Activated T-cell treated with anti-CD3 and anti-CD28 coated beads, Interleukin-2, amount 50 U/mL, for 72 hours (primary cell): ENCODE measurements at places on chromosomes 6 and 20.

DNA sequence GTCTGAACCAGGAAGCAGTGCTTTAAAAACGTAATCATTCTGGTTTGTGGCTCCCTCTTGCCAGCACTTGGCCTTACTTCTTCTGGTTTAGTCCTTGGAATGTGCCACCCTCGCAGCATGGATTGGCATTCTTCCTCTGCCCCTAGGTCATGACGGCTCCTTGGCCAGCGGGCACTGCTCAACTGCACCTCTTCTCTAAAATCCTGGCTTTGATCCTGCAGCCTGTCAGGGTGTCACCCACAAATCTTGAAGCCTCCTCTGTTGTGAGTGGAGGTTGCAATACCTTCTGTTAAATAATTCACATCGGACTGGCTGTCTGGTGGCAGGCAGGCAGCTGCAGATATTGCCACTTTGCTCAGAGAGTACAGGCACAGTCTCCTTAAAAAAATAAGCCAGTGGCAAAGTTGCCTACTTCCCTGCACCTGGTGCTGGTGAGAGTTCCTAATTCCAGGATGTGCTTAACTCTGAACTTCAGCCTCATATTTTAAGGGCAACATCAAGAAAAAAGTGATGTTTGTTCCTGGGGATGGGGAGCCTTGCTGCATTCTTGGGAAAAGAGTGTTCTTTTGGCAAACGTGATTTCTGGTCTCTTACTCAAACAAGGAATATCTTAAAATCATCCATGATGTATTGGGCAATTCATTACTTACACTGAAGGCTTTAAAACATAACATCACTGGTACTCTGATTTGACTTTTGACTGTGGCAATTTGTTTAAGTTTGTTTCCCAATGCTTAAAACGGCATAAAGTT is 179.8 kb downstream of the FOXA2 start:
- DNase-seq, result no peak

DNA sequence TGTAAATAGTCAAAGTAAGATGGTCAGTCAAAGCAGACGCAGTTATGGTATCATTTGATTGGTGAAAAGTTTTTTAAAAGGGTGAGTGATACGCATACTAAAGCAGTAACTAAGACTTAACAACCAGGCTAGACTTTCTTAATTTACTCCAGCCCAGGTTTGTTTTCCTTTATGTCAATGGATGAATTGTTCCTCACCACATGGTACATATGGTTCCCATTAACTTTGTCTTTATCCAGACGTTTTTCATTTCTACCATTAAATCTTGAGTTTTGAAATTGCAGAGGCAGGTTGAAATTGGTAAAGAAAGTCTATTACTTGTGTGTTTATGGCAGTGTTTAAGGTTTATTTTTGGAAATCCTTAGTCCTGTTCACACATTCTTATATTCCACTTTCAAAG is 98.5 kb upstream of the SCGN start:
- DNase-seq, result no peak

- no peak for DNase-seq
Measured at GRCh38 chr20:58611236-58612030, 39.6 kb upstream of the STX16 start.

DNA sequence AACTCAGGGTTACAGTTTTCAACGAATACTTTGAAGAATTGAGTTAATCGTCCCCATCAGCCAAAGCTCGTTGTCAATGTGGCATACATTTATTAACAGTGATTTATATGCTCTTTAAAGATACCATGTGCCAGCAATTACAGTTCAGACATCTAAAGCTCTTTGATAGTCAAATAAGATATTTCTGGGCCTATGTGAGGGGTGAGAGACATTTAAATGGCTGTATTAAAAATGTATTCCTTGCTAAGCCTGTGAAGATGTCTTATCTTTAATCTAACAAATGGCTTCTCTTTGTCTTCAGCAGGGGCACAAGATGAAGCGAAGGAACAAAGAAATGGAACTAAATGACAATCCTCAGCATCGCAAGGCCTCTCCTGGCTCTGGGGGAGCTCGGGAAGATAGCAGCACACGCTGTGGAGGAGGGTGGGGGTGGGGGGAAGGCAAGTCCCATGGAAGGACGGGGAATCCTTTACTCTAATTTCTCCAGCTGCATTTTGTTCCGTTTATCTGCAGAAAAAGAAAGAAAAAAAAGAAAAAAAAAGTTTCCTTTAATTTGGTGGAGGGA is 523.6 kb downstream of the KIF16B start:
- DNase-seq, result no peak

- DNase-seq, result no peak
Measured at GRCh38 chr6:106173124-106173879, 87.2 kb downstream of the PRDM1 start.

GRCh38 chr6:14172562-14172961 is 55.0 kb downstream of the CD83 start:
- no peak for DNase-seq

DNA sequence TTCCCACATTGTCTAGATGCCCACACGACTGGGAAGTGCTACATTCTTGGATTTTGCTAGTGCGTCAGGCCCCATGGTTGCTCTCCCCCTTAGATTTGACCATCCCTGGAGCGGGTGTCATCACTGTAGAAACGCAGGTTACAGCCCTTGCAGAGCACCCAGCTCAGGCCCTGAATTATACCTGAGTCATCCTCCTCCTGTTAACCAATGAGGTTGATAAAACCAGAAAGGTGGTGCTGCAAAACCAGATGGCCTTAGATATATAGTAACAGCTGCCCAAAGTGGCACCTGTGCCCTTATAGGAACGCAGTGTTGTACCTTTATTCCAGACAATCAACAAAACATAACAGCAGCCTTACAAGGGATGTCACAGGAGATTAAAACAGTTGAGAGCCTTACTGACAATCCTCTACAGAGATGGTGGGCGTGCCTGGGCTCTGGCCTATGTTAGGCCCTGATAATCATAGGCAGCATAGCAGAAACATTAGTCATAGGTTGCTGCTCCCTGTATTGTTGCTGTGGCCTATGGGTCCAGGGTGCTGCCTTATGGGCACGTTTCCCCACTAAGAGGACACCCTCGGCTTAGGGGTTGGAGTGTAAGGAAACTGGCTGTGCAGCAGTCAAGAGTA is 33.6 kb upstream of the HSF2 start:
- no peak for DNase-seq

DNA sequence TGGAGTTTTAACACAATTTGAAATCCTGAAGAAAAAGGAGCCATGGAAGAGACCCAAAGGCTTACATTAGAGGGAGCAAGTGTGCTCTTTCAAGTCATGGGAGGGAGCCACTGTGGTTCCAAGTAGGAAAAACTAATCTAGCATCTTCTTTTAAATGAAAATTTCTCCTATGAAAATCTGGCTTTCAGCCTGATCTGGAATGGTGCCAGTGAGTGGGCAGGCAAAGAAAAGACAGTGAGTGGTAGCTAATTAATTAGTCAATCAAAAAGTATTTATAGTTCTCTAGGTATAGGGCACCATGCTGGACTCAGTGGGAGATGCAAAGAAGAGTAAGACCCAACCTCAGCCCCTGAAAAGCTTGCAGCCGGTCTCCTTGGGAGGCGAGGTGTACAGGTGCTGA is 21.9 kb downstream of the CAP2 start:
- no peak for DNase-seq

DNA sequence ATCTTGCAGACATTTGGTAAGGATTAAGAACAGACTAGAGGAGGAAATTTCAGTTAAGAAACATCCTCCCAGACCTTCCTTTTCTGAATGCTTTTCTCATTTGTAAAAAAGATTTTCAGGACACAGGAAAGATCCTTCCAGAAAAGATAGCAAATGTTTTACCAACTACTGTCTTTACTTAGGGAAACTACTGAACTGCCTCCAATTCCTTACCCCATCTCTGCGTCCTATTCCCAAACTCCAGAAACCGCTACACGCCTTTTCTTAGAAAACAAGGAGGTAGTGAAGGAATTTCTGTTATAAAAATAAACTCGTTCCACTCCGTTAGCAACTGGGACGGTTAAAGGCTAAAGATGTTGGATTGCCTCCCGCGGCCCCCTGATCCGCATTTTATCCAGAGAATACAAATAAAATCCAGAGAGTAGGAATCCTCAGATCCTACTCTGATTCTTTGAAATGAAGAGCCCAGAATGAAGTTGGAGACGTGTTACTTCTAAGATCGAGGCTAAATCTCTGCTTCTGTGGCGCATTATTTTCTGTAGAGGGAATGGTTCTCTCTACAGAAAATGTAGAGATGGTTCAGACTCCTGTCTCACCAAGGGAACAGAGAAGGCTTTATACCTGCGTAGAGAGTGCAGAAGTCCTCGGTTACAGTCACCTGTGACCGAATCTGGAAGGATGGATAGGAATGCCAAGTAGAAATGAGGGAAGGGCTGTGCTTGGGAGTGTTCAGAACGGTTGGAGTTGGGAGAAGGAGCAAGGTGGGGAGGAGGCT is 133.0 kb downstream of the GPX5 start:
- no peak for DNase-seq

DNA sequence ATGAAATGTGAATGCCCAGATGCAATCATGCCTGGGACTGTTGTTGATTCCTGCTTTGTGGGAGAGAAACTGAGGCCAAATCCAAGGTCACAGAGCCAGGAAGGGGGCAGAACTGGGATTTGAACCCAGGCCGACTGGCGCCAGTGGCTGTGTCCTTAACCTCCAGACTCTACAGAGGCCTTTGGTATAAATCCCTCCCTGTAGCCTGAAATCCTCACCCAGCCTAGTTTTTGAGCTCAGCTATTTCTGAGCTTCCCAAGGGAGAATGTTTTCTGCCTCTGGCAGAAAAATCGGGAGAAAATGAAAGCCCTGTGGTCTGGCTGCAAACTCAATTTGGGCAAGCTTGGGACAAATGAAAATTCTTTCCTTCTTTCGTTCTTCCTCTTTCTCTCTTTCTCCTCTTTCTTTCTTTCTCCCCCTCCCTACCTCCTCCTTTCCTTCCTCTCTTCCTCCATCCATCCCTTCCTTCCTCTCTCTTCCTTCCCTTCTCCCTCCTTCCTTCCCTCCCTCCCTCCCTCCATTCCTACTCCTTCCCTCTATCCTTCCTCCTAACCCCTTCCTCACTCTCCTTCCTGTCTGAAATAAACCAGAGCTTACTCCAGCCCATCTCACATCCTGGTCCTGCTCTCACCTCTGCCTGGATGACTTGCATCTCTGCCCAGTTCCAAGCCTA is 34.9 kb downstream of the SNAI1 start:
- DNase-seq, result no peak

DNA sequence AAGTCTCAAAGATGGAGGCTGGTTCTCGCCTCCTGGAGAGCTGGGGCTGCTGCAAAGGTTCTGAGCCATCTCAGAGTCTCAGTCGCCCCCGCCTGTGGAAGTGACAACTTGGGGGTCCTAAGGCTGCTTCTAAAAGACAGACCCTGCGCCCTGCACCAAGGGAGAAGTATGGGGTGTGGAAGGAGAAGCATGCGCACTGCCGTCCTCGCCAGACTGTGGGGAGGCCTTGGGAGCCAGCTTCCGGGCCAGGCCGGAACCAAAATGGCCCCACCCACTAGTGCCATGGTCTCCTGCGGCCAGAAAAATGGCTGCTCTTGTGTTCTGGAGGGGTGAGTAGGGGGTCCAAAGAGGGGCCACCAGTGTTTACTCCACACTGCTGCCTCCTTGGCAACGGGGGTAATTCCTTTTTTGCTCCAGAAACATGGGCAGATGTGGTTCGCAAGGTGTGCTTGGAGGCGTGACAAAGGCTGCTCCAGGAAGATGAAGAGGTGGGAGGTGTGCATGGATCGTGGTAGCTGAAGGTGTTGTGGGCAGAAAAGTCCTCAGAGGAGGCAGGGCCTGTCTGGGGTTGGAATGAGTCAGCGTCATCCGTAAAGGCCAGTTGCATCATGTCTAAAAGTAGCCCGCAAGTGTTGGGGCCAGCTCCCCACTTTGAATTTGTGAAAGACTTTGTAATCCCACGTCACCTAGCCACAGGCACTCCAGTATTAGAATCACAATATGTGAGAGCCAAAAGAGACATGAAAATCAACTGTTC is 329.8 kb upstream of the SOX4 start:
- DNase-seq, result peak; percentile 7

DNA sequence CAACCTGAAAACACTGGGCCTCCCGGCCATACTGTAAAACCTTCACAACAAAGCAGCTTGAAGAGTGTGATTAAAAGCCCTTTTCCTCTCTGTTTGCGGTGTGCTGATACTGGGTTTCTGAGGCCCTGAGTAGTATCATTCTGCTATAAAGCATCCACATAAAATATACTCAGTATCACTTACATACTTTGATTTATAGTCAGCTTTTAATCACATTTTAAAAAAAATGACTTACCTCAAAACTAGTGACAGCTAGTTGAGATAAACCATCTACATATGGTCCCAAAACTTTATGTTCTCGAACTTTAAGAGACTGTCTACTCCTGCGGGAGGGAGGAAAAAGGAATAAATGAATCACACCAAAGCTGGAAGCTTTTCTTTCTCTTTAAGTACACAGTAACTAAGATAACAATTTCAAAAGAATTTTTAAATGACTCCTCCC is 135.7 kb downstream of the KIF13A start:
- no peak for DNase-seq

DNA sequence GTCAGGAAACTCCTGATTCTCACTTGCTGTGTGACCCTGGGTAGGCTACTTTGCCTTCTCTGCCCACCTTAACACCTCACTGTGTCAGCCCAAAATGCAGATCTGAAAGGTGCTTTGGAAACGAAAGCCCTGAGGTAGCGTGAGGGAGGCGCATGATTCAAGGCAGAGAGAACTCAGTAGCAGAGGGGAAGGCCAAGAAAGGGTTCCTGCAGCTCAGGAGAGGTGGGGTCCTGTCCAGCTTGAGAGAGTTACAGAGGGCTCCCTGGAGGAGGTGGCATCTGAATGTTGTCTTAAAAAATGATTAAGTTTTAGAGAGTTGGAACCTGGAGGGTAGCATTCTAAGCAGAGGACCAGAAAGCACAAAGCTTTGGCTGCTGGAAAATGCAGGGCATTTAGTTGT is 13.6 kb downstream of the TGM2 start:
- no peak for DNase-seq

- DNase-seq, result no peak
Measured at GRCh38 chr20:38766071-38766470, 17.8 kb downstream of the ACTR5 start.

- DNase-seq, result peak; percentile 36
Measured at GRCh38 chr6:157535340-157536222, 154.6 kb downstream of the ZDHHC14 start.

- DNase-seq, result no peak
Measured at GRCh38 chr20:45479822-45480221, 10.3 kb downstream of the WFDC2 start.

GRCh38 chr6:168247443-168248147 is 72.0 kb downstream of the DACT2 start:
- DNase-seq, result no peak

GRCh38 chr6:159887146-159887545 is 3.6 kb upstream of the MAS1 start:
- no peak for DNase-seq

DNA sequence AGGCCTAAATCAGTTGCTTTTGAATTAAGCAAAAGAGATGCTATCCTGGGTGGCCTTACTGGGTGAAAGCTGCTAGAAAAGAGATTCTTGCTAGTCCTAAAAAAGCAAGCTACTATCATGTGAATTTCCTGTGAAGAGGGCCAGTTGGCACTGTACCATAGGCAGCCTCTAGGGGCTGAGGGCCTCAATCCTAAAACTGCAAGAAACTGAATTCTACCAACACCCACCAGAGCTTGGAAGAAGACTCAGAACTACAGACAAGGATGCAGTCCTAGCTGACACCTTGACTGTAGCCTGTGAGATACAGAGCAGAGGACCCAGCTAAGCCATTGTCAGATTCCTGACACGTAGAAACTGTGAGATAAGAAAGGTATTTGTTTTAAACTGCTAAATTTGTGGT is 24.5 kb downstream of the CLIC5 start:
- no peak for DNase-seq

GRCh38 chr6:44002593-44003344 is 124.5 kb downstream of the MRPL14 start:
- peak; percentile 79 for DNase-seq
